ENCODE measurements at places on chromosomes 13 and 19.
A peak's percentile ranks its signal among the peaks of the same experiment; 100 is the strongest.

DNA sequence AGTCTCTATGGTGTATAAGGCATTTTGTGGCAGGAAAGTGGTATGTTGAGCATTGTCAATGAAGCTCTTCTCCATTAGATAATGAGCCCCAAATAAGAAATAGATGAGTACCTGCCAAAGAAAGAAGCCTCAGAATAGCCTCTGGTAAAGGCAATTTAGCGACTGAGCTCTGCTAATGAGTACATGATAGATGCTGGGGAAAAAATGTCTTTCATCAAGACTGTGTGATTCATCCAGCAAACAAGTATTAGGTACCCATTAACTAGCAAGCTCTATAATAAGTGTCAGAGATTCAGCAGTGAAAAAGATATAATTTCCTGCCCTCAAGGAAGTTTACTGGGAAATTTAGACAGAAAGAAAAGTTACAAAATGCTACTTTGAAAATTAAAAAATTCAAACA lies 294.6 kb downstream of the ITGBL1 start:
- DNase-seq, result no peak

GRCh38 chr13:27018882-27019281 lies 152.7 kb downstream of the USP12 start:
- no peak for DNase-seq

- peak; percentile 95 for DNase-seq
Observed at GRCh38 chr19:9785367-9786331, 17.1 kb upstream of the ZNF846 start.

- DNase-seq, result no peak
Observed at GRCh38 chr19:30547246-30547645, 175.1 kb downstream of the ZNF536 start.

- DNase-seq, result peak; percentile 30
Observed at GRCh38 chr13:20960663-20961309, 58.2 kb upstream of the XPO4 start.

DNA sequence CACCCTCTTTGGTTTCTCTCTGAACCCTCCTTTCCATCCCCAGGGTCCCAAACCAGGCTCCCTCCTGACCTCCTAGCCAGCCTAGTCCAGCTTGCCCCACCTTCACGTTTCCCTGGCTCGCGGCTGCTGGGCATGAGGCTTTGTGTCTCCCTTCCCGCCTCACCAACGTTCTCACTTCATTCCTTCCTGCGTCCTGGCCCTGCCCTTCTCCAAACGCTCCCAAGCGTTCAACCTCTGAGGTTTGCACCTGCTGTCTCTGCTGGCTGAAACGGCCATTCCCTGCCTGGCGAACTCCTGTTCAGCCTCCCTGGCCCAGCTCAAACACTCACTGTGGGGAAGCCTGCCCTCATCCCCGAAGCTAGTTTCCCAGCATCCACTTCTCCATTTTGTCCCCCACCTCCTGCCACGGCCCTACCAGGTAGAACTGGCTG lies 12.4 kb downstream of the EPS8L1 start:
- DNase-seq, result no peak

DNA sequence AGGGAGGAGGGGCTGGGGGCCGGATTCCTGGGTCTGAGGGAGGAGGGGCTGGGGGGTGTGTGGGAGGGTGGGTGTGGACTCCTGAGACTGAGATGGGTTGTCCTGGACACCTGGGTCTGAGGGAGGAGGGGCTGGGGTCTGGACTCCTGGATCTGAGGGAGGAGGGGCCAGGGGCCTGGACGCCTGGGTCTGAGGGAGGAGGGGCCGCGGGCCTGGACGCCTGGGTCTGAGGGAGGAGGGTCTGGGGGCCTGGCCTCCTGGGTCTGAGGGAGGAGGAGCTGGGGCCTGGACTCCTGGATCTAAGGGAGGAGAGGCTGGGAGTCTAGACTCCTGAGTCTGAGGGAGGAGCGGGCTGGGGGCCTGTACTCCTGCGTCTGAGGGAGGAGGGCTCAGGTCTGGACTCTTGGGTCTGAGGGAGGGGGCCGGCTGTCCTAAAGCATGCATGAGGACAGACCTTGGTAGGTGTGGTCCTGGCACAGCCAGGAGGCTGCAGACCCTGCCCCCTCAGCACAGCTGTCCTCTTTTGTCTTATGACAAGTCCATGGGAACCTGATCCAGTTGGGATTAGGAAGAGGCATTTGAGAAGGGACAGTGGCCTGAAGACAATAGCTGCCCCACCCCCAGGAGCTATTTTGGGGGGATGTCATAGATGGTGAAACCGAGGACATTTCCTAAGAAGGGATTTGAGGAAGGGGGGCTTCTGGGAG lies 1.3 kb downstream of the TNNT1 start:
- DNase-seq, result no peak

DNA sequence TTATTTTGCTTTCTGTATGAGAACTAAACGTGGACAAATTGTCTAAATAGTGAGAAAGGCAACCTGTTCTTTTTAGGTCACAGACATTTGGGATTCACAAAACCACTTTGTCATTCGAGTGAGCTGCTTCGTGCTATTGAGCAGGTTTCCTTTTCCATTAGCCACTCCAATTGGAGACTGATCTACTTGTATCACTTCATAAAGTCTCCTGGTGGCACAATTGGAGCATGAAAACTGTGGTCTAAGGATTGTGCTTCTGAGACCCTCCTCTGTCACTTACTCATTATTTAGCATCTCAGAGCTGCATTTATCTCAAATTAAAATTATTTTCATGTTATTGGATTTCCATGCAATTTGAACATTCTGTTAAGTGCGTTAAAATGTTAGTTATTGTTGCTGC lies 397.7 kb downstream of the TDRD3 start:
- DNase-seq, result no peak

DNA sequence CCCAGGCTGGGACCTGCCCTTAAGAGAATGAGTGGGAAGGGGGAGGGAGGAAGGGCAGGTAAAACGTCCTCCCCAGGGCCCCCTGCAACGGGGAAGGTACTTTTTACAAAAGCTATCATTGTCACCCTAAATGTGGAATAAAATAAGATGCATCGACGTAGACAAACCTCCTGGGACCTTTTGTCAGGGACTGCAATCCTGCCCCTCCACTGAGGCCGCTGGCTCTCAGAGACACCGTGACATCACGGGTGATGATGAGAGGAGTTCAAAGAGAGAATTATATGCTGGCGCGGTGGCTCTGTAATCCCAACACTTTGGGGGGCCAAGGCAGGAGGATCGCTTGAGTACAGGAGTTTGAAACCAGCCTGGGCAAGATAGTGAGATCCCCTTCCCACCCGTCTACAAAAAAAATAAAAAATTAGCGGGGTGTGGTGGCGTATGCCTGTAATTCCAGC lies 1.8 kb upstream of the MYBPC2 start:
- no peak for DNase-seq

DNA sequence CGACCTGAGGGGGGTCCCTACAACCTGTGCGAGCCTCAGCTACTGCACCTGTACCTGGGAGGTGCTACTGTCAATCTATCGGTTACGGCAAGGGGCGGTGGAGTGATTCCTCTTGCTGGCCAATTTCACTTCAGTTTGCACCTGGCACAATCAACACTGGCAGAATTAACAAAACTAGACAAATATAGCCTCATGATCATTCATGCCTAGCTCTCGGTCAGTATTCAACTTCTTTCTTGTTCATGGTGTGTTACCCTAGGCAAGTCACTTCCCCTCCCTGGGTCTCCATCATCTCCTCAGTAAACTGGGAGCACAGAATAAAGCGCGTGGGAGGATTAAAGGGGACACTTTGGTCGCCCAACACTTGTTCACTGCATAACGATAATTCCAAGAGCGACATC lies 618 bp downstream of the HAUS8 start:
- DNase-seq, result no peak

- DNase-seq, result no peak
Observed at GRCh38 chr13:99327126-99327525, 19.9 kb upstream of the GPR183 start.

GRCh38 chr19:8185343-8186068 lies 23.7 kb upstream of the CERS4 start:
- DNase-seq, result no peak

GRCh38 chr19:28883241-28883693 lies 329.7 kb downstream of the UQCRFS1 start:
- DNase-seq, result no peak

DNA sequence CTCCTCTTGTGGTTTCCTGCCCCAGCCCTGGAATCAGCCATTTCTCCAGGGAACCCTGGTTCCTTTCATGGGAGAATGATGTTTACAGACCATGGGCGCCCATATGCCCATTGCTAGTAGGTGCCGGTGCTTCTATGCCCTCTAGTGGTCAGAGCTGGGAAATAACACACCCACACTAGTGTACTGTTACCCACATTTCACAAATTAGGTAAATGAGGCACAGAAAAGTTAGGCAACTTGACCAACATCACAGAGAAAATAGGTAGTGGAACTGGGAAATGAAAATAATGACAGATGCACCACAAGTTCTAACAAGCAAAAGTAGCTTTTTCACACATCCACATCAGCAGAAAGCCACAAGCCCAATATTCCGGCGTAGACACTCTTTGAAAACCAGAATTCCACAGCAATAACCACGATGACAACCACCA lies 1.3 kb upstream of the CEACAM3 start:
- peak; percentile 58 for DNase-seq

- no peak for DNase-seq
Observed at GRCh38 chr13:19157461-19157860, 24.2 kb downstream of the TUBA3C start.

DNA sequence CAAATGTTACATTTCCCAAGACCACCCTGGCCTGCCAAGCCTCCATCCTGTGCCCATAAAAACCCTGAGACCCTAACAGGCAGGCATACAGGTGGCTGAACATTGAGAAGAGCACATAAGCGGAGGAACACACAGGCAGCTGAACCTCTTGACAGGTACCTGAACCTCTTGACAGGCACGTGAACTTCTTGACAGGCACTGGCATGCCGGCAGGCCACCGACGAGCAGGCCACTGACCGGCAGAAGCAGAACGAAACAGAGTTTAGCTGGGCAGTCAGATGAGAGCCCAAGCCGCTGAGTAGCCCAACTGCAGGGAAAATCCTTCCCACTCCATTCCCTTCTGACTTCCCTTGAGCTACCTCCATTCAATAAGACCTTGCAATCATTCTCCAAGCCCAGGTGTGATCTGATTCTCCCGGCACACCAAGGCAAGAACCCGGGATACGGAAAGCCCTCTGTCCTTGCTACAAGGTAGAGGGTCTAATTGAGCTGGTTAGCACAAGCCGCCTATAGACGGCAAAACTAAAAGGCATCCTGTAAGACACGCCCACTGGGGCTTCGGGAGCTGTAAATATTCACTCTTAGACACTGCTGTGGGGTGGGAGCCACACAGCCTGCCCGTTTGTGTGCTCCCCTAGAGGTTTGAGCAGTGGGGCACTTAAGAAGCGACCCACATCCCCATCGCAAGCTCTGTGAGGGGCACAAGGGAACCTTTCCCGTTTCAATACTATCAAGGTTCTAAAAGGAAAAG lies 2613.9 kb upstream of the PCDH20 start:
- no peak for DNase-seq

- DNase-seq, result no peak
Observed at GRCh38 chr13:48686636-48687210, 33.0 kb downstream of the CYSLTR2 start.

DNA sequence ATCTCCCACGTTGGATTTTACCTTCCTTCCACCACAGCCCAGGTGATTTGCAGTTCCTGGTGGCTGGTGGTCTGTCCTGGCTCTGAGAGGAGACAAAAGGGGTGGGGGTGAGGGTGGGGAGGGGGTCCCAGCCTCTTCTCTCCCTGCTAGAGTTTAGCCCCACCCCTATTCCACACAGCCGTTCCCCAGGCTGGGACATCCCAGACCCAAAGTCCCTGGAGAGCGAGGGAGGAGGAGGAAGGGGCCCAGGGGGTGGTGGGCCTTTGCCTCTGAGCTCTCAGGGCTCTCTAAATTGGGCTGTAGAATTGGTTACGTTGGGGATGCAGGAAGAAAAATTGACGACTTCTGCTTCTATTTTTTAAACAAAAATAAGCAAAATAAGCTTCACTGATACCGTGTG lies 81.9 kb downstream of the SLC6A16 start:
- no peak for DNase-seq

DNA sequence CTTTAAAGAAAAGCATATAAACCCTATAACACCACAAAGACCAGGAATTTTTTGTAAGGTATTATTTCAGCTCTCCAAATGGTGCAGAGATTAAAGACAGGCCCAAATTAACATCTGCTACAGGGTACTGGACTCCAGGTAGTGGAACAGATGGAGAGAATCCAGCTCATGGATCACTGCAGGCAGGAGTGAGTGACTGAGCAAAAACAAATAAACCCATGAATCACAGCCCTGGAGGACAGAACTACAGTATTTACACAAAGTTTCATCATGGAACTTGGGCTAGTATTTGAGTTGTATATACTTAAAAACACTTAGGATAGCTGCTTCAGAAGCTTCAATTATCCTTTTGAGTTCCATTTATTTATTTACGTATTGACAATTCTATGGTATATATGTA lies 132.8 kb upstream of the SPRY2 start:
- DNase-seq, result no peak

GRCh38 chr13:109087916-109088623 lies 458.7 kb downstream of the MYO16 start:
- DNase-seq, result no peak

DNA sequence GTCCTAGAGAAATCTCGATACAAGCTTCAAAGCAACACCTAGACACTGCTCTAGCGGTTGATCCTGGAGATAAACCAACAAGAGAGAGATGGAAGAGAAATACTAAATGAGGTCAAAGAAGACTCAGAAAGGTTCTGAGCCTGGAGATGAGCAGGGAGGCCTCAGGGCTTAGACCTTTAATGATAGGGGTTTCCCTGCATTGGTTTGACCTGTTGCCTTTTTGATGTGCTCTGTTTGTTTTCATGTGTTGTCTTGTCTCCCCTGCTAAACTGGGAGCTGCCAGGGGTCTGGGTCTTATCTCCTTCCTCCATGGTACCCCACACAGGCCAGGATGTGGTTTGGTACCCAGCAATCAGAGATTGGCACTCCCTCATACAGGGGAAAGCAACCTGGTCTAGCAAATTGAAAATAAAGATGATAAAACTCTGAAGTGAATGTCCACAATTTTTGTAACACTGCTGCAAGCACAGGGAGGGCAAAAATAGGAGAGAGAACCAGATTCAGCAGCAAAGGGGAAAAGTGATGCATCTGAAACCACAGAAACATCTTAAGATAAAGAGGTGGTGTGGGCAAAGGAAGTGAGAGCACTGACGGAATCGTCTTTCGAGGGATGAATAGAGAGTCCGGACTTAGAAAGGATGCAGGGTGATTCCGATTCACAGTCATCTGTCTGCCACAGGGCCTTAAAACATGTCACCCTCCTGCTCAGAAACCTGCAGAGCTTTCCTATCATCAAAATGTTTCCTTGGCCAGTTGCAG lies 3.5 kb downstream of the FFAR2 start:
- DNase-seq, result no peak
